ENCODE measurements at places on chromosomes 7 and 10.
A peak's percentile ranks its signal among the peaks of the same experiment; 100 is the strongest.

DNA sequence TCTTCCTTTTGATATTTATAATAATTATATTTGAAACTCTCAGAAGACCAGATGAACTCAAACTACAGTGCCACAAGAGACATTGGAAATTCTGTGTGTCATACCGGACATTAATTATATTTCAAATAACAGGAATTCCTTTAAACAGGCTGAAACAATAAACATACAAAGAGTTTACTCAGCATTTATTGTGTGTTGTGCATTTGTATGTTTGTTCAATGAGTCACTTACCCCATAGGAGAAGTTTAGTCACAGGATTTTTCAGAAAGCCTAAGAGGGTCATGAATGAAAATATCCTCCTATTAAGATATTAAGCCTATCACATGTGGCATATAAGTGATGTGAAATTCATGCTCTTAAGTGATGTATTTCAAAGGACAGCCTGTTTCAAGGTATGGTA, 566.8 kb downstream of the CNTNAP2 start:
- no peak for DNase-seq

DNA sequence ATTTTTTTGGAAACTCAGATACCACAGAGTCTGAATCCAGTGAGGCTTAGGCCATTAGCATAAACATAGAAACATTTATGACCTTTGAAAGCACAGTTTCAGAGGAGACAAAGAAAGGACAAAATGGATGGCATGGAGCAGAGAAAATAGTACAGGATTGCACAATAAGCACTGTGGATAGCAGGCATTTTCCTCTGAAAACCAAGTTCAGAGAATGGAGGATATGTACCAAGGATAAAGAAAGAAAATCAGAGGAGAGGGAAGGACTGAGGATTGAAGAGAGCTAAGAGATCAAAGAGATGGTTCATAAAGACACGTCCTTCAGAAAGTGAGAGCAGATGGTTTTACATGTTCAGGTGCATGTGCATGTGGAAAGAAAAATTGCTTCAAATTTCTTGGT, 707.2 kb upstream of the CELF2 start:
- DNase-seq: no peak

- no peak for DNase-seq
Measured at GRCh38 chr10:22626784-22627183, 87.6 kb downstream of the PIP4K2A start.

DNA sequence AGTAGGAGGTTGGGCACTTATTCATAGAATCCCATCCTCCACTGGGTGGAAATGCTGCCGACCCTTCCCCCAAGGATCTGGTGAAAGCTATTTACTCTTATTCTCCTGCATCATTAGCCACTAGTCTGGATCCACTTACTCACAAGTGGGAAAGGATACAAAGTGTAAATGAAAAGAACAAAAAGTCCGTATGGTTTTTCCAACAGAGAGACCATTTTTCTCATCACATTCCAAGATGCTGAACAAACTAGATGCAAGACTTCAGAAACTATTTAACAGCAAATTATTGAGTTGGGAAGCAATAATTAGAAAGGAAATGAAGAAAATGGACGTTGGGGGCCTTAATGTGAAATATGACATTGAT, 242.4 kb upstream of the GLI3 start:
- no peak for DNase-seq

DNA sequence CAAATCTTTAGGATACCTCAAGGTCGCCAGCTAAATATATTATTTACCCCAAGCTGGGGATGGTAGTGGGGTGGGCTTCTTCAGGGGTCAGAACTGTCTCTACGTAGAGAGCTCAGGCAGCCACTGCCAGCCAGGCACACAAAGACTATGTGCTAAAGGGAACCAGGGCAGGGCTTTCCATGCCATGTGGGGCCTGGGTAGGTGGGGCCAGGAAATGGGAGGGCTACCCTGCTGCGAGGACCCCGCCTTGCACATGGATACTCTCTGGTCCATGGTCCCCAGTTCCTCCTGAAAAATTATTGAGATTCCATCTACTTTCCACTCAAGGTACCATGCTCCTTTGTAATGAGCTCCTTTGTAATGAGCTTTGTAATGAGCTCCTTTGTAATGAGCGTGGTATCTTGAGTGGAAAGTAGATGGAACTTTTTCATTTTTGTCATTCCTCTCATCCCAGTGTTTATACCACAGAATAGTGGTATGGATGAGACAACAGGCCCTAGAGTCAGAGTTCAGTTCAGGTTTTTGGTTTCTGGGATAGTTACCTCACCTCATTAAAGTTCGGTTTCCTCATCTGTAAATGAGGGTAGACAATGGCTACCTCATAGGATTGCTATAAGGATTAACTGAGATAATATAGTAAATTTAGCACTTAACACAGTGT, 5.8 kb downstream of the SYNPO2L start:
- DNase-seq: no peak

- no peak for DNase-seq
Measured at GRCh38 chr10:44803862-44804261, 107.3 kb upstream of the TMEM72 start.

- no peak for DNase-seq
Measured at GRCh38 chr7:99409192-99409572, 413 bp downstream of the BUD31 start.

DNA sequence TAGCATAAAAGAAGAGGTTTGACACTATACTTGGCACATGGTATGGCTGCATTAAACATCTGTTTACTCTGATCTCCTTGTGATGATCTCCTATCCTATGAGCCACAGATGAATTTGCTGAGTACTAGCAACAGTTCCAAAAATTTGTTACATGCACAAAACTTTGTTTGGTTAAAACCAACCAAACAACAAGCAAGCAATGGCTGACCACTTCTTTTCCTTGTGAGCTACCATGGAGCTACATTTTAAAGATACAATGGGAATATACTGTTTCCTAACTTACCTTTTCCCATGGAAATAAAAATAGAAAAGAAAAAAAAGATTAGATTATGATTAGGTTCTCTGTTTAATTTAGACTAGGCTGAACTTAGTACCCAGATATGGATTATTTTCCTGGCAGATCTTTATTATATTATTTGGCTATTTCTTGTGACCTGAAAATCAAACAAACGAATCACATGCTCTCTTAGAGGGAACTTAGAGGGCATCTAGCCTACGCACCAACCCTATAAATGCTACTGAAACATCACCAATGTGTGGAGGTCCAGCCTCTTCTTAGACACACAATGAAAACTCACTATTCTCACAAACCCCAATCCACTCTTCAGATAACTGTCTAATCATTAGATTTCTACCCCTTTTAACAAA, 80.1 kb upstream of the FAM133B start:
- DNase-seq: no peak

GRCh38 chr10:77441353-77442166, 196.0 kb downstream of the KCNMA1 start:
- DNase-seq: no peak

GRCh38 chr10:129404091-129404490, 63.0 kb upstream of the MGMT start:
- no peak for DNase-seq

- no peak for DNase-seq
Measured at GRCh38 chr10:59258890-59259289, 82.4 kb downstream of the PHYHIPL start.

DNA sequence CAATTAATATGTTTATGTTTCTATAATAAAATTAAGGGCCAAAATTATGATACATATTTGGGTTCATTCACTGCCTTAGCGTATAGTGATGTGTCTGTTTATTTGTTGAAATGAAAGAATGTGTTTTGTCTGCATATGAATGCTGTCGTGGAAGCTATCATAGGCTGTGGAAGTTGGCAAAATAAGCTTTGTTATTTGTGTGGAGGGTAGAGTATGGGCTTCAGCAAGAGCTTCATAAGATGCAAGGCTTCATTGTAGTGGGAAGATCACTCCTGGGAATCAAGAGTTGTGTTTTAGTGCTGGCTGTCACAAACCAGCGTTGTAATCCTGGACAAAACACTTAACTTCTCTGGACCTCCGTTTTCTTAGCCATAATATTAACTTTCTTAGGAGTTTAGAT, 2.5 kb downstream of the SLK start:
- no peak for DNase-seq

GRCh38 chr7:82539969-82540368, 96.4 kb upstream of the CACNA2D1 start:
- no peak for DNase-seq

DNA sequence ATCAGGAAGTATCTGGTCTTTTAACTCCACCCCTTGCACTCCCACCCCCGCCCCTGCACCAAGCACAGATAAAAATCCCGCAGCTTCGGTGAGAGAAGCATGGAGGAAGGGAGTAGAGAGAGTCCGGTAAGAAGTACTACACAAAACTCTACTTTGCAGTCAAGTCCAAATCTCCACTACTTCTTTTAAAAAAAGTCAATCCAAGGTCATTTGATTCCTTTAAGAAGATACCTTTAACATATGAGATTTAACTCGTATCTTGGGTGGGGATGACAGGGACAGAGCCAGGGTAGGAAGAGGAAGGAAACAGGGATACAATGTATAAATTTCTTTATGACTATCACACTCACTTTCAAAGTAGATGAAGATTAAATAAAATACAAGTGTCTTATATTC, 132.1 kb downstream of the NRBF2 start:
- peak; percentile 6 for DNase-seq

- no peak for DNase-seq
Measured at GRCh38 chr10:75427951-75428350, 3.5 kb upstream of the LRMDA start.

DNA sequence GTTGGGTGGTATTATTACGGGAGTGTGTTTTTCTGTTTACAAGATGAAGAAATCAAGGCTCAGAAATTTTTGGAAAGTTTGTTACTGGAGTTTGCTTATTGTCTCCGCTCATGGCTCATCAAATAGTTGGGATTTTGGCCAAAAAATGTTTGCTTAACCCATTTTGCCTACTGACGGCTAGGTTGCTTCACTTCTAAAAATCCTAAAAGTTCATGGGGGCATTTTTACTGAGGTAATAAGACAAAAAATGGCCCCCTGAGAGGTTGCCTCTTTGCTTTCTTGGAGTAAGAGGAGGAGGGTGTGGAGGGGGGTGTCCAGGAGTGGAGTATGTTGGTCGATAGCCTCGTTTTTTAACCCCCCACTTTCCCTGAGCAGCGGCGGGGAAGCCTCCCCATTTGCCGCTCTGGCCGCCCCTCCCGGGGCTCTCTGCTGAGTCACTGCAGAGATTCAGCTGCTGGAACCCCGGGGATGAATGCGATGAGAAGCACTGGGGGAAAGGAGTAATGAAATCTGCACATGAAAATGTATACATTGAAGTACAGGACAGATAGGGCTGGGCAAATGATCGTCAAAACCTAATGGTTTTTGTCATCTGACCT, 1.5 kb downstream of the MEST start:
- DNase-seq: no peak

DNA sequence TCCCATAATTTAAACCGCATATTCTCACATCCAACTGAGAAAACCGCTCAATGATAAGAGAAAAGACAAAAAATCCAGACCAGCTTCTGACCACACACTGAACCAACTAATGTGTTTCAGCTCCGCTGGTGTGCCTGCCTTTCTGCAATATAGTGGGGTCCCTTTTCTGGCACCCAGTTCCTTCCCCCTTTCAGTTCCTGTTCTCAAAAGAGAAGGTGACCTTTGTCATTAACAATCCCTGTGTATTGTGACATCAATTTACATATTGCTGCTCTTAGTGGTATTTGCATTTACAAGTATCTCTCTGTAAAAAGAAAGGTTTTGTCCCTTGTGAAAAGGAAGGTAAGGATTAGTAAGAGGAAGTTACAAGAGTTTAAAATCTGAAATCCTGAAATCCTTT, 1.4 kb downstream of the PPP1R17 start:
- DNase-seq: no peak

- peak; percentile 33 for DNase-seq
Measured at GRCh38 chr10:70887804-70888800, at the start of gene PCBD1. Gene PCBD1, minus strand, starts transcription at chr10:70888565. Its CDS starts 32 bp downstream, at chr10:70888533.

- no peak for DNase-seq
Measured at GRCh38 chr7:138478499-138478908, 18.4 kb downstream of the TRIM24 start.

DNA sequence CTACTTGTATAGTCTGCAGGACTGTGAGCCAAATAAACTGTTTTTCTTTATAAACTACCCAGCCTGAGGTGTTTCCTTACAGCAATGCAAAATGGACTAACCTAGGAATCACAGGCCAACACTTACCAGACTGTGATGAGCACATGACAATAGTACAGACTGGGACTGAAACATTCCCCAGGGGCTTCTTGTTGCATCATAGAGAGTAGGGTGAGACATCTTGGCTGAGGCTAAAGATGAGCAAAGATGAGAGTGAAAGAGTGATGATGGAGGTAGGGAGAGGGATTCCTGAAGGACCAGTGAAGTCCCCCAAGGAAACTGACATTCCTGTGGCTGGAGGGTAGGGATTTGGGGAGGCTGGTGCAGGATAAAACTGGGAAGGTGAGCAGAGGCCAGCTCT, 194.4 kb downstream of the TPST1 start:
- DNase-seq: no peak

GRCh38 chr7:621572-622285, 102.1 kb upstream of the PDGFA start:
- DNase-seq: no peak

GRCh38 chr7:153404781-153405279, 645.3 kb downstream of the ACTR3B start:
- no peak for DNase-seq

DNA sequence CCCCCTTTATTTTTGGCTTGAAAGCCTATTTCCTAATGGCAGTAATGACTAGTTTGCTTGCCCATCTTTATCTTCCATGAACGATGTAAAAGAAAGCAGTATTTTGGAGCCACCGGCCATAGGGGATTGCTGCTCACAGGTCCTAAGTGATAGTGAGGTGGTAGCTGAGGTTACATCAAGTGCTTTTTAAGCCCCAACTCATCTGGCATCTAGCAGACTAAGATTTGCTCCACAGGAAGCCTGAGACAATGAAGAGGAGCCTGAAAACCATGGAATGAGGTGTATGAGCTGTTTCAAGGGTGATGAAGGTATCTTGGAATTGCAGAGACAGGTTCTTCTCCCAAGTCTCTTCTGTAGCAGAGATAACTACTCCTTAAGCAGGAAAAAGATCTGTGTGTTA, 496.3 kb downstream of the XPNPEP1 start:
- no peak for DNase-seq

DNA sequence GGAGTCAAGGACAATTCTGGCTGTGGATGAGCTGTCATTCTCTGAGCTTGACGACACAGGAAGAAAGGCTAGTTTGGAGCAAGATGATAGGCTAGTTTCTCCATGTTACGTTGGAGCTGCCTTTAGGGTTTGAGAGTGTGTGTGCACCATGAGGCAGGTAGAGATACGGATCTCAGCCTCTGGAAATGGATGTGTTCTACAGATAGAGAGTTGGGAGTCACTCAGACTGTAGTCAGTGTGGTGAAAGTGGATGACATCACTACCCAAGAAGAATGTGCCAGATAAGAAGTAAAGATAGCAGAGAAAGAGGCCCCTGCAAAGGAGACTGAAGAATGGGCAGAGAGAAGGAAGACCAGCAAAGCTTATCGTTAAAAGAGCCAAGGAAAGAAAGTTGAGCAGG, 42.4 kb downstream of the PNLIPRP3 start:
- DNase-seq: no peak

- DNase-seq: no peak
Measured at GRCh38 chr7:53600296-53600695, 564.9 kb downstream of the POM121L12 start.

GRCh38 chr10:100968062-100968736, 1.1 kb upstream of the SEMA4G start:
- no peak for DNase-seq
